ENCODE measurements at places on chromosomes 5 and 9. TPM values are rescaled to one million over a fixed set of nuclear protein-coding genes. Genes with fewer than 3 reads are reported as not detected.

DNA sequence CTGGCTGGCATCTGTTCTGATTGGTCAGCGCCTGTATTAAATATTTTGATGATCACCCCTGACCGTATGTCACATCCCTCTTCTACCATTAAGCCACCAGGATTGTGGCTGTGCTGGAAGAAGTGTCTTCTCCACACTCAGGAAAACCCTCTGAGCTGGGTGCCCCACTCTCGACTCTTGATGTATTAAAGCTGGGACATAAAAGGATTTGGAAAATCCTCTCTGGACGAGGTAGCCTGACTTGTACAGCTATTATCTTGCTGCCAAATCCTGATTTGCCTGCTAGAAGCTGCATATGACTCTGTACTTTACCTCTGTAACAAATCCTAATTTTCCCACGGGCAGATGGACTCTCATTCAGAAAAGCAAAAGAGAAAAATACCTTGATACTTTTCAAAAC, 161.0 kb downstream of the SLC28A3 start:
- no peak for DNase-seq

DNA sequence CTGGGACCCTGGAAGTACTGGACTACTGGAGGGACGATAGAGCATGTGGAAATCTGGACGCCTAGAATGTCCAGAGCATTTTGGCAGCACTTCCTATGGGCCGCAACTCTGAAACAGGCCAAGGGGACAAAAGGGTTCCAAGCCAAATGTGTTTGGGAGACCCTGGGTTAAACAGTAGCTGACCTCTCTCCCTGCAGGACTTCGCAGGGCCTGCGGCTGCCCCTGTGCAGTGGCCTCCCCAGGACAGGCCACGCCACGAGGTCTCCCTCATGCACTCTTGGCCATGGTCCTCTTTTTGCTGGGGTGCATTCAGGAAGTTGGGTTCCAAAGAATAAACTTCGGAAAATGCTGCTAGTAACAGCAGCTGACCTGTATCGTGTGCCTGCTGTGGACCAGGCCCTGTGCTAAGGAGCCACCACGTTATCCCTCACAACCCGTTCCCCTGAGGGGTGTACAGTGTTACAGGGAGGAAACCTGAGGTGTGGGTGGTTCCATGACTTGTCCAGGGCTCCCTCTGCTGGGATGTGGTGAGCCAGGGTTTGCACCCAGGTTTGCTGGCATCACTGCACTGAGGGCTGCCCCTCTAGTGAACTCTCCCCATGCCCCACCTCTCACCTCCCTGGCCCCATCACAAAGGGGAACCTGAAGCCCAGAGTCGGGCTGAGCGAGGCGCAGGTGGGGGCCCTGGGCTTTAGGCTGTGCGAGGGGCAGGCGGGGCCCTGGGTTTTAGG, 79.4 kb downstream of the AMBP start:
- no peak for DNase-seq

The SLC25A48 gene
- total RNA-seq, result not detected

GRCh38 chr5:141351591-141351990, 1.7 kb downstream of the PCDHGB1 start:
- no peak for DNase-seq
